ENCODE measurements at places on chromosomes 5 and 9. TPM values are rescaled to one million over a fixed set of nuclear protein-coding genes. Genes with fewer than 3 reads are reported as not detected.
A peak's percentile ranks its signal among the peaks of the same experiment; 100 is the strongest.

The MARCHF3 gene
- total RNA-seq: 17.7 TPM

The MGAT4B gene
- total RNA-seq: 147 TPM

The GTF2H2C gene
- 61.0 TPM for total RNA-seq

The CBY3 gene
- 1.6 TPM for total RNA-seq

The PITX1 gene
- total RNA-seq: not detected

The GFRA3 gene
- total RNA-seq: 1.8 TPM

The DMRT2 gene
- not detected for total RNA-seq

DNA sequence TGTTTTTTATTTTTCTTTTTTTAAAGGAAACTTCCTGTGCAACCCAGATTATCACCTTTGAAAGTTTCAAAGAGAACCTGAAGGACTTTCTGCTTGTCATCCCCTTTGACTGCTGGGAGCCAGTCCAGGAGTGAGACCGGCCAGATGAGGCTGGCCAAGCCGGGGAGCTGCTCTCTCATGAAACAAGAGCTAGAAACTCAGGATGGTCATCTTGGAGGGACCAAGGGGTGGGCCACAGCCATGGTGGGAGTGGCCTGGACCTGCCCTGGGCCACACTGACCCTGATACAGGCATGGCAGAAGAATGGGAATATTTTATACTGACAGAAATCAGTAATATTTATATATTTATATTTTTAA lies 2.1 kb downstream of the CSF2 start:
- no peak for DNase-seq
- H3K36me3 ChIP-seq: no peaks in the 10 kb centered on the region
- H3K4me3 ChIP-seq: no peak overlapping the region
- H3K27ac ChIP-seq: no peak overlapping the region
- H3K27me3 ChIP-seq: no peaks in the 10 kb centered on the region

GRCh38 chr9:17059465-17059864 lies 75.4 kb upstream of the CNTLN start:
- DNase-seq: no peak
- H3K4me1 ChIP-seq: no peaks in the 10 kb centered on the region
- no peak overlapping the region for H3K4me3 ChIP-seq
- H3K27me3 ChIP-seq: no peaks in the 10 kb centered on the region
- H3K36me3 ChIP-seq: 0 out of 2 replicates have a peak, but pooled peaks cover 6% of the 10 kb centered on the region

GRCh38 chr5:112697322-112697721 lies 40.4 kb upstream of the APC start:
- H3K4me1 ChIP-seq: no peaks in the 10 kb centered on the region
- H3K4me3 ChIP-seq: no peak overlapping the region
- H3K27ac ChIP-seq: no peak overlapping the region
- H3K36me3 ChIP-seq: no peaks in the 10 kb centered on the region

GRCh38 chr9:3342159-3342777 lies 183.5 kb downstream of the RFX3 start:
- no peak for DNase-seq
- no peak overlapping the region for H3K4me3 ChIP-seq
- no peak overlapping the region for H3K27ac ChIP-seq
- peaks cover 3% of the 10 kb centered on the region for H3K36me3 ChIP-seq
- H3K27me3 ChIP-seq: no peaks in the 10 kb centered on the region

- no peaks in the 10 kb centered on the region for H3K36me3 ChIP-seq
- H3K4me1 ChIP-seq: no peaks in the 10 kb centered on the region
- no peak overlapping the region for H3K27ac ChIP-seq
- H3K4me3 ChIP-seq: no peak overlapping the region
- DNase-seq: no peak
These were observed 599.9 kb downstream of the ISL1 start for GRCh38 chr5:51983161-51983560.

DNA sequence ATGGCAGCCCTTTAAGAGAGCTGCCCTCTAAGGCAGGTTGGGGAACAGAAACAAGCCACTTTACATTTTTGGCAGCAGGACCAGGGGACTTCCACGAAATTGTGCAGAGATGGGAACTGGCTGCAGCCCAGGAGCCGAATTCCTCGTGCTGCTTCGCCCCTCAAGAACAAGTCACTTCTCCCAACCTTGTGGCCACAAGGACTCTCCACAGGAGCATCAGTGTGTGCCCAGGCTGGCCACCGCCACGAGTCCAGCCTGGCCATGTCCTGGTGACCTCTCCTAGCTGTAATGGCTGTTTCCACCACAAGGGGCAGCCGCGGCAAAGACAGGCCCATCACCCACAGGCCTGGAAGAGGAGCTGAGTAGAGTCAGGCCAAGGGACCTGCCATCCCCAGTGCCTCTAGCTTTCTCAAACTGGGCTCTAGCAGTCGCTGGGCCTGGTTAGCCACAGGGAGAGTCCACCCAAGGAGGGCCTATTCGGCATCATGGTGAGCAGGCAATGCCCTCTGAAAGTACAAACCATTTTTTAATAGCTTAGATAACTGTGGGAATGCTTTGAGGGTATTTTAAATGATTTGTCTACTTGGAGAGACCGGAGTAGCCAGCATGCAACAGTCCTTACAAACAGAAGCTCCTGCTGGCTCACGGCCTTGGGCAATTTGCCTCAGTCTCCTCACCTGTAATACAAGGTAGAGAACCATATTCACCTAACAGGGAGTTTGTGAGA lies 129.0 kb downstream of the COL23A1 start:
- H3K27ac ChIP-seq: no peak overlapping the region
- DNase-seq: peak; percentile 93
- H3K27me3 ChIP-seq: no peaks in the 10 kb centered on the region
- no peaks in the 10 kb centered on the region for H3K36me3 ChIP-seq

DNA sequence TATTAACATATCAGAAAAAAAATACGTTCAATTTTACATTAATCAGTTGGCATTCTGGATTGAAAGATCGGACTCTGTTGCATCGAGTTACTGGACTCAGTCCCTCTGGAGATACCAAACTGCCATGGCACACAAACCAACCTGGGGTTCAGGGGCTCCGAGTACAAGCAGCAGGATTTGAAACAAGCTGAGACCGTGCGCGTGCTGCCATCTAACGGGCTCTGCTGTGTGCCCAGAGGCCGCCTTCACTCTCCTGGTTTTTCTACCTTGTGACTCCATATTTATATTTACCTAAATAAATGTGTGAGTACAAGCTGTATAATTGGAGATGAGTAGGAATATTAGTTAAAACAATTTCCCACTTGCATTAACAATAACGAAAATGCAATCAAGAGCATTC lies 48.2 kb downstream of the ANXA1 start:
- H3K27ac ChIP-seq: no peak overlapping the region
- DNase-seq: peak; percentile 59
- no peaks in the 10 kb centered on the region for H3K36me3 ChIP-seq

DNA sequence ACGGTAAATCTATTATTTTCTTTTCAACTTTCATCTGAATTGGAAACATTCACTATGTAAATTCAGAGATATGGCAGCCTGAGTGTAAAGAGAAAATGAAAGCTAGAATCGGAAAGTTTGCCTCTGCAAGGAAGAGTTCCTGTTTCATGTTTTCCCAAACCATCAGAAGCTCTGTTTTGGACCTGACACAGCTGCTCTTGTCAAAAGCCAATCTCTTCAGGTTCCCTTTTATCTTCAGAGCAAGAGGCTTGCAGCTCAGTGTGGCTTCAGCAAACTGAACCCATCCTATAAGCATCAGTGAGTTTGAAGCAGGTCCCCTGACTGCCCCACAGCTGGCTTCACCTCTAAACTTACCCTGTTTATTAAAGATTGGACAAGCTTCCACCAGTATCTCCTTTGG lies 1099.7 kb downstream of the DTWD2 start:
- no peaks in the 10 kb centered on the region for H3K4me1 ChIP-seq
- no peaks in the 10 kb centered on the region for H3K36me3 ChIP-seq
- H3K4me3 ChIP-seq: no peak overlapping the region
- DNase-seq: no peak
- H3K27ac ChIP-seq: no peak overlapping the region
- no peaks in the 10 kb centered on the region for H3K27me3 ChIP-seq

GRCh38 chr9:76297721-76298239 lies 96.4 kb downstream of the RFK start:
- H3K4me3 ChIP-seq: no peak overlapping the region
- no peak overlapping the region for H3K27ac ChIP-seq
- H3K27me3 ChIP-seq: no peaks in the 10 kb centered on the region
- H3K36me3 ChIP-seq: no peaks in the 10 kb centered on the region
- no peak for DNase-seq

DNA sequence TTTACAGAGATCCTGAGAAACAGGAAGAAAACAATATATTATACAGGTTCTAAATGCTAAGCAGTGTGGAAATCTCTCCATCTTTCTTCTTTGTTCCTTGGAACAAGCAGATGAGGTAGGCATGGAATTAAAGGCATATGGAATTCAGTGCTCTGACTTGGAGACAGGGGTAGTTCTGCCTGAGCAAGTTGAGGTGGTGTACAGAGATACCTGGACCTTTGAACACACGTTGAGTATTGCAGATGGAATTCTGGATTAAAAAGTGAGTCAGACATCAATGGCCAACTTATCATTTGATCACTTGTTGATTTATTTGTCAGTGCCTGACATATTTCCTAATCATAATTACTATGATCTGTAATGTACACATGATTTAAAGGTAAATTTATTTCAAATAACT lies 293.9 kb upstream of the IRX4 start:
- no peak for DNase-seq
- H3K27ac ChIP-seq: no peak overlapping the region
- H3K27me3 ChIP-seq: no peaks in the 10 kb centered on the region
- H3K4me1 ChIP-seq: no peaks in the 10 kb centered on the region
- no peak overlapping the region for H3K4me3 ChIP-seq

- peaks cover 22% of the 10 kb centered on the region for H3K36me3 ChIP-seq
- no peak for DNase-seq
- H3K27ac ChIP-seq: no peak overlapping the region
- no peaks in the 10 kb centered on the region for H3K27me3 ChIP-seq
- H3K4me3 ChIP-seq: no peak overlapping the region
- H3K4me1 ChIP-seq: no peaks in the 10 kb centered on the region
These were observed 19.3 kb upstream of the GRAMD2B start for GRCh38 chr5:126403876-126404275.

GRCh38 chr9:113599646-113600022 lies 136.1 kb downstream of the RGS3 start:
- no peaks in the 10 kb centered on the region for H3K27me3 ChIP-seq
- DNase-seq: peak; percentile 69

DNA sequence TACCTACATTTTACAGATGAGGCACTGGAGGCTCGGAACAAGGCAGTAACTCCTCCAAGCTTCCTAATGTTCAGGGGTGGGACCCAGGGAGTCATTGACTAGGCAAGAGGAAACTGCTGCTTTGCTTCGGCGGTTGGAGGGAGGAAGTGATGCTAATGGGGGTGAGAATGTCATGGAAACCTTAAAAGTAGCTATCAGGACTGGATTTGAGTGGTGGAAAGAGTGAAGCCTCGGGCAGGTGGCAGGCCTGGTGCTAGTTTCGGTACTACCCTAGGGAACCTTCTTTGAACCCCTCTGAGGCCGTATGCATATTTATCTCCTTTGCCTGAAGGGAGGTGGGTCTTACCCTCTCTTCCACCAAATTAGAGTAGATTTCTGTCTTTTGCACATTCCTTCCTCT lies 1.6 kb downstream of the BSPRY start:
- no peak for DNase-seq
- no peak overlapping the region for H3K27ac ChIP-seq
- peaks cover 2% of the 10 kb centered on the region for H3K4me1 ChIP-seq
- H3K4me3 ChIP-seq: peak overlapping the region; percentile 89

DNA sequence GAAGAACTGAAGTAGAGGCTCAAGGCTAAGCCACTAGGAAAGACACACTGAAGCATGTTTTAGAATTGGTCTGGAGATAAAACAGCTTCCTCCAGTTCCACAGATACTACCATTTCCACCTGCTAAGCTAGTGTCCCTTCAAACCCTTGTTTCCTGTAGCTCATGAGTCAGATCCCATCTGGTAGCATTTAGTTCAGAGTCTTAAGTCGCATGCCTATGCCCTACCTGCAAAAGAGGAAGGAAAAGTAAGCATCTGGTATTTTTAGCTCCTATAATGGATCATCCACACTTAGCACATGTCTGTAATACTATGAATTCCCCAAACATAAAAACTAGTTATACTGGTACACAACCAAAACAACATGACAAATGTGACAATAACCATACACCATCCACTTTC lies 92.1 kb downstream of the CDKN2A start:
- no peak overlapping the region for H3K4me3 ChIP-seq
- no peaks in the 10 kb centered on the region for H3K27me3 ChIP-seq
- no peak overlapping the region for H3K27ac ChIP-seq
- no peak for DNase-seq
- H3K36me3 ChIP-seq: peaks cover 24% of the 10 kb centered on the region

- no peak overlapping the region for H3K27ac ChIP-seq
- no peak overlapping the region for H3K4me3 ChIP-seq
- H3K36me3 ChIP-seq: 0 out of 2 replicates have a peak, but pooled peaks cover 3% of the 10 kb centered on the region
- H3K27me3 ChIP-seq: no peaks in the 10 kb centered on the region
These were observed 212.3 kb downstream of the TRIM36 start for GRCh38 chr5:114957384-114957783.

DNA sequence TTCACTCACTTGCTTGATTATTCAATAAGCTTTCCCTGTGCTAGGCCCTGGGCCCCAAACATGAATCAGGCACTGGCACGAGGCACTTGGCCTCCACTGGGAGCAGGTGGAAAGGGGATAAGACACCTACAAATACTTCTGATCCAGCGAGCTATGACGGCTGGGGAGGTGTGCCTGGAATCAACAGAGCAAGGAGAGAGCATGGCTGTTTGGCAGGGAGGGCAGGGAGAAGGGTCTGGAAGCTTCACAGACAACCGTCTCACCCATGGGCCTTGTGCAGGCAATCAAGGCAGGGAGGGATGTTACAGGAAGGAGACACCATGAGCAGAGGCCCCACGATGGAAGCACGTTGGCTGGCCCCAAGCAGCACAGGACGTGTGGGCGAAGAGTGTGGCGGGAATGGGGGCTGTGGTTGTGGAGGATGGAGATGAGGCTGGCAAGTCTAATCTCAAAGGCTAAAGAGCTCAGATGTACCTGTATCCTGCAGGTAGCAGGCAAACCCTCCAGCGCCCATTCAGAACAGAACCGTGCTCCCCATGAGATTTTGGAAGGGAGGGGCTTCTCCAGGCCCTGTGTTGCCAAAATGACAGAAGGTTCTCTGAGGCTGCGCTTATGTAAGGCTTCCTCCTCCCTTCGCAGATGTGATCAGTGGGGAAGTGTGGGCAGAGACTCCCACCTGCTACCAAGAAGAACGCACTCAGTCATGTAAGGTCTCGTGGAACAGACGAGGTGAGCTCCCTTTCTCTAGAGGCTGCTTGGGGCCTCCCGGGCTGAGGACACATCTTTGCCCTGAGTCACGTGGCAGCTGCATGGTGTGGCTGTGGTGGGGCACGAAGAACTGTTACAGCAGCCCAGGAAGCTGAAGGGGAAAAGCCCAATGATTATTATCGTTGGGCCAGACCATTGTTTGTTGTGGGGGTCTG lies 189.7 kb downstream of the DAB2IP start:
- H3K27me3 ChIP-seq: no peaks in the 10 kb centered on the region
- H3K4me3 ChIP-seq: no peak overlapping the region
- DNase-seq: no peak
- 0 out of 2 replicates have a peak, but pooled peaks cover 4% of the 10 kb centered on the region for H3K36me3 ChIP-seq
- no peak overlapping the region for H3K27ac ChIP-seq
